ENCODE measurements at places on chromosomes 13 and 19.
A peak's percentile ranks its signal among the peaks of the same experiment; 100 is the strongest.

DNA sequence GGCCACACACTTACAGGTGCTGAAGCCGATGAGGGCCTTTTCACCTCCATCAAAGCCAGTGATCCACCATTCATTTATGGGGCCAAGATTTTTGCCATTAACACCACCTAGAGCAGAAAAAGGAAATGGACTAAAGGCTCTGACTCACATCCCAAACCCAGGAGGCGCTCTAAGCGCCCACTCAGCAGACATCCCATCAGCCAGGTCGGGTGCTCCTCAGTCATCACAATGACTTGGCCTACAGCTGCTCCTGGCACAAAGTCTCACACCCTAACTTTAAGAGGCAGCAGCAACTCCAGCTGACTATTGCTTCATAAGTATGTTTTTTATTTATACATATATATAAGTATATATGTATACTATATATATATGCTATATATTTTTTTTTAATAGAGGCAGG lies 36.1 kb upstream of the EIF3G start:
- no peaks in the 10 kb centered on the region for H3K4me1 ChIP-seq
- DNase-seq, result no peak
- H3K27me3 ChIP-seq, result no peaks in the 10 kb centered on the region

DNA sequence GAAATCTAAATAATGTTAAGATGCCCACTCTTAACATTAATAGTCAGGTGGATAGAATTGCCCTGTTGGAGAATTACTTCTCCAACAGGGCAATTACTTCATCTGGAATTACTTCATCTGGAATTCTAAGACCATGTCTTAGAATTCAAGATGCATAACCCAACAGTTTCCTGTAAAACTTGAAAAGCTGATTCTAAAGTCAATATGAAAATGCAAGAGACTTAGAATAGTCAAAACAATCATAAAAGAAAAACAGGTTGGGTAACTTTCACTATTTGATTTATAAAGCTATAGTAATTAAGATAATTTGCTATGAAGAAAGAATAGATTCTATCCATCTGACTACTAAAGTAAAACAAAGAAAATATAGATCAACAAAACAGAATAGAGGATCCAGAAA lies 75.2 kb downstream of the ABCC4 start:
- no peaks in the 10 kb centered on the region for H3K4me1 ChIP-seq
- H3K27me3 ChIP-seq, result no peaks in the 10 kb centered on the region
- H3K27ac ChIP-seq, result no peak overlapping the region
- no peak overlapping the region for H3K4me3 ChIP-seq

DNA sequence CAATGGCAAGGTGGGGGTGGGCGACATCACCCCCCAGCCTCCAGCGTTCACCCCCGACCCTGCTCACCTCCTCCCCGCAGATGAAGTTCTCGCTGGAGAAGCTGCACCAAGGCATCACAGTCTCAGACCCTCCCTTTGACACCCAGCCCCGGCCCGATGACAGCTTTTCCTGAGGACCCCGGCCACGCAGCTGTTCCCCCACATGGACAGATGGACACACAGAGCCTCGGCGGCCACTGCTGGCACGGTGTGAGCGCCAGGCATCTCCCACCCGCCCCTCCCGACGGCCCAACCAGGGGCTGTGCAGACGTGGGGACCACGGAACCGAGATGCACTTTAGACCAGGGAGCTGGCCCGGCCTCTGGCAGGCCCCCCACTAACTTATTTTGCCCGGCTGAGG lies 4.3 kb upstream of the SCN1B start:
- no peaks in the 10 kb centered on the region for H3K4me1 ChIP-seq
- no peak overlapping the region for H3K27ac ChIP-seq
- H3K4me3 ChIP-seq, result no peak overlapping the region
- H3K36me3 ChIP-seq, result peaks cover 58% of the 10 kb centered on the region
- peaks cover 10% of the 10 kb centered on the region for H3K27me3 ChIP-seq

- no peak overlapping the region for H3K4me3 ChIP-seq
- DNase-seq, result no peak
- H3K36me3 ChIP-seq, result no peaks in the 10 kb centered on the region
- H3K27me3 ChIP-seq, result peaks cover 21% of the 10 kb centered on the region
- no peak overlapping the region for H3K27ac ChIP-seq
Observed at GRCh38 chr13:47049276-47049989, 152.6 kb upstream of the HTR2A start.

DNA sequence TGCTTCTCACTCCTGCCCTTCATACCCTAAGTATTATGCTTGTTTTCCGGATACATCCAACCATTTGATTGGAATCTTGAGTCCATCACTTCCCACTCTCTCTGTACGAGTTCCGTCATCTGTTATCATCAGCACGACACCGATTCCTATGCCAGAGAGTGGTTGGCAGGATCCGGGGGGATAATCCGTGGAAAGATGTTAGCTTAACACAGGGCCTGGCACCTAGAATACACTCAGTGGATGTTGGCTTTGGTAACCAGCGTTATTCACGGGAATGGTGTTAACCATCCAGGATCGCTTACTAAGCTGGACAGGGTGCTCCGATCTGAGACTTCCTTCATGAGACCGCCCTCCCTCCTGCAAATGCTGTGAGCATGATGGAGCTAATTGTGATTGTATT lies 12.4 kb downstream of the VSTM2B start:
- H3K27ac ChIP-seq, result no peak overlapping the region
- no peaks in the 10 kb centered on the region for H3K4me1 ChIP-seq
- H3K36me3 ChIP-seq, result no peaks in the 10 kb centered on the region
- peaks cover 20% of the 10 kb centered on the region for H3K27me3 ChIP-seq
- no peak for DNase-seq

DNA sequence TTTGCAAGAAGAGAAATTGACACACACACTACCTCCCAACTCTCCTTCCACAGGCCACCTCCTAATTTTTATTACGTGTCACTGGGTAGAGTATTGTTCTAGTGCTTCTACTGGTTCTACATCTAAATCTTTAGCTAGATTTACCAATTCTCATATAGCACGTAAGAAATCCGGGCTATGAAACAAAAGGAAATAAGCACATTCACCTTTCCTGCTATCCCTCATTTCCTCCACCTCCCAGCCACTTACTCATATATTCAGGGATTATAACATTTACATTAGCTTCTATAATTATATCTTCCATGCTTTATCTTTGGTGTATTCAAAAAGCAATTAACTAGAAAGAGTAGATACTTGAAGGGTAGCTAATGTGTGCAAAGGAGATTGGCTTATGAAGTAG lies 39.7 kb downstream of the USP12 start:
- no peak for DNase-seq
- H3K27me3 ChIP-seq, result no peaks in the 10 kb centered on the region
- no peaks in the 10 kb centered on the region for H3K4me1 ChIP-seq
- H3K27ac ChIP-seq, result no peak overlapping the region
- no peak overlapping the region for H3K4me3 ChIP-seq

- no peaks in the 10 kb centered on the region for H3K27me3 ChIP-seq
- DNase-seq, result no peak
- no peaks in the 10 kb centered on the region for H3K4me1 ChIP-seq
- H3K4me3 ChIP-seq, result no peak overlapping the region
- H3K36me3 ChIP-seq, result no peaks in the 10 kb centered on the region
Observed at GRCh38 chr13:100029933-100030332, 48.3 kb downstream of the ZIC2 start.

DNA sequence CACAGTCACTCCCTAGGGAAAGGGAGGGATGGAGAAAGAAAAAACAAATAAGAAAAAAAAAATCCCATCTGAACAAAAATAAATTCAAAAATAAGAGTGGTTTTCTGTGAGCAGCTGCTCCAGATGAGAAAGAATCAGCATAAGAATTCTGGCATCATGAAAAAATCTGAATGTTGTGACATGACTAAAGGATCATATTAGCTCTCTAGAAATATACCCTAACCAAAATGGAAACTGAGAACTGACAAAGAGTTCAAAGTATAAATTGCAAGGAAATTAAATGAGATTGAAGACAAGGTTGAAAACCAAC lies 579.0 kb downstream of the UQCRFS1 start:
- no peak for DNase-seq
- no peaks in the 10 kb centered on the region for H3K36me3 ChIP-seq
- no peak overlapping the region for H3K27ac ChIP-seq
- H3K4me3 ChIP-seq, result no peak overlapping the region

DNA sequence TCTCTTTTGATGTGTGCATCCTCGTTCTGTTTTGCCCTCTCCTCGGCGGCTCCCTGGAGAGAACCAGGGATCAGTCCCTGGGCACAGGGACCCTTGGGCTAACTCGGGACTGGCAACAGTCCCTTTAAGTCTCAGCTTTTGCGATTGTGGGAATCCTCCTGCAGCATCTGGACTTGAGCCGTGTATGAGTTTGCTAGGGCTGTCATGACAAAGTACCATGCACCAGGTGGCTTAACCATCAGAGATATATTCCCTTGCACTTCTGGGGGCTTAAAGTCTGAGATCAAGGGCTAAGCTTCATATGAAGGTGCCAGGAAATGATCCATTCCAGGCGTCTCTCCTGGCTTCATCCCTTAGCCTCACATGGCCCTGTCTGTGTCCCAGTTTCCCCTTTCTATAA lies 34.5 kb downstream of the ARHGEF18 start:
- no peaks in the 10 kb centered on the region for H3K27me3 ChIP-seq
- H3K36me3 ChIP-seq, result no peaks in the 10 kb centered on the region
- no peak overlapping the region for H3K27ac ChIP-seq

DNA sequence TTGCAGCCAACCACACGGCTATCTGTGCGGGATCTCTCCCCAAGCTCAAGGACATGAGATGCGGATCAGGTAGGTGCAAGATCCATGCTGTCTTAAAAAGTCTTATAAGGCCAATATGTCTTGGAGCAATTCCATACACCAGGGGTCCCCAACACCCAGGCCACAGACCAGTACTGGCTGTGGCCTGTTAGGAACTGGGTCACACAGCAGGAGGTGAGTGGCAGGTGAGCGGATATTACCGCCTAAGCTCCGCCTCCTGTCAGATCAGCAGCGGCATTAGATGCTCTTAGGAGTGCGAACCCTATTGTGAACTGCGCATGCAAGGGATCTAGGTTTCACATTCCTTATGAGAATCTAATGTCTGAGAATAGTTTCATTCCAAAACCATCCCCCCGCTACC lies 68.8 kb upstream of the ZNF599 start:
- no peak overlapping the region for H3K27ac ChIP-seq
- H3K36me3 ChIP-seq, result no peaks in the 10 kb centered on the region
- DNase-seq, result peak; percentile 54
- no peaks in the 10 kb centered on the region for H3K4me1 ChIP-seq
- peaks cover 9% of the 10 kb centered on the region for H3K27me3 ChIP-seq

GRCh38 chr19:54096617-54097106 lies 3.9 kb downstream of the OSCAR start:
- H3K4me1 ChIP-seq, result no peaks in the 10 kb centered on the region
- no peak overlapping the region for H3K27ac ChIP-seq
- DNase-seq, result peak; percentile 77
- H3K27me3 ChIP-seq, result peaks cover 31% of the 10 kb centered on the region

- no peaks in the 10 kb centered on the region for H3K36me3 ChIP-seq
- H3K4me3 ChIP-seq, result peak overlapping the region; percentile 94
- DNase-seq, result peak; percentile 83
- peaks cover 21% of the 10 kb centered on the region for H3K27me3 ChIP-seq
- H3K4me1 ChIP-seq, result peaks cover 4% of the 10 kb centered on the region
- H3K27ac ChIP-seq, result no peak overlapping the region
Observed at GRCh38 chr13:46553886-46554858, 1.2 kb downstream of the LRCH1 start.

DNA sequence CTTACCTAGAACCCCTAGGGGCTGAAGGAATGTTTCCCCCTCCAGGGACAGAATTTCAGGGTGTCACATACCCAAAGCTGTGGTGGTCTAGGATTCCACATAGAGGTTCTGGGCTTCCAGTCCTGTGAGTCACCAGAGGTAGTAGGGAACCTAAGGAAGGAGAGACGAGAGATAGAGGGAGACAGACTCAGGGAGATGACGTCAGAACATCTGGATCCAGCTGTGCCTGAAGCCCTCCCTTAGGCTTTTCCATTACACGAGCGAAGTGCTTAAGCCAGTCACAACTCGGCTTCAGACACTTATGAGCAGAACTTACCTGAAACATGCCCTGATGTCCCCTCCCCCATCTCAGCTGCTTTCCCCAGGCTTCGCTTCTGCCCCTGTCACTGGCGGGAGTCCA lies 11.8 kb upstream of the SELENOW start:
- no peaks in the 10 kb centered on the region for H3K4me1 ChIP-seq
- no peaks in the 10 kb centered on the region for H3K27me3 ChIP-seq
- no peak overlapping the region for H3K27ac ChIP-seq
- no peaks in the 10 kb centered on the region for H3K36me3 ChIP-seq
- no peak overlapping the region for H3K4me3 ChIP-seq

DNA sequence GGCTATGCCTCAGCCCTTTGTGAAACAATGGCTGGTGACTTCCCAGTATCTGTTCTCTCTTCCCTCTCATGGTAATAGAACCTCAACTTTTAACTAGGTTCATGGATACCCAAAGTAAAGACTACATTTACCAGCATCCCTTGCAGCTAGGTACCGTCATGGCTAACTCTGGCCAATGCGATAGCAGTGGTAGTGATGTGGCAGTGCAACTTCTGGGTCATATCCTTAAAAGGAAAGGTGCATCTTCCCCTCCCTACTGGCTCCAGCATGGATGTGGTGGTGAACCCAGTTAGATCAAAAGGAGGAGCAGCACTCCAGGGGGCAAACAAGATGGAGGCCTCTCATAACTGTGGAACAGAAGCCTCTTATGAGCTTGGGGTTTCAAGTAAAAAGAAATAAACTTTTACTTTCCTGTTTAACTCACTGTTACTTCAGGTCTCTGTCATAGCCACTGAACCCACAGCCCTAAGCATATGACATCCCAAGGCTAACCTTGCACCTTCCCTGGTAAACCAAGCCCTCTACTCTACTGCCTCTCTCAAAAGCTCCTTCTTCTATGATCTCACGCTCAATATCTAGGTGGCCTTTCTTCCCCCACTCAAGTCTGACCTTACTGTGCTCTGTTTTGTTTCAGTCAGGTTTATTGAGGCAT lies 104.4 kb downstream of the DOCK9 start:
- H3K27ac ChIP-seq, result no peak overlapping the region
- peak; percentile 55 for DNase-seq
- H3K27me3 ChIP-seq, result no peaks in the 10 kb centered on the region
- no peak overlapping the region for H3K4me3 ChIP-seq

GRCh38 chr13:45882626-45883025 lies 31.1 kb upstream of the SIAH3 start:
- H3K36me3 ChIP-seq, result no peaks in the 10 kb centered on the region
- DNase-seq, result peak; percentile 83
- peak overlapping the region; percentile 14 for H3K4me3 ChIP-seq
- H3K27ac ChIP-seq, result peak overlapping the region; percentile 21
- H3K4me1 ChIP-seq, result peaks cover 5% of the 10 kb centered on the region

DNA sequence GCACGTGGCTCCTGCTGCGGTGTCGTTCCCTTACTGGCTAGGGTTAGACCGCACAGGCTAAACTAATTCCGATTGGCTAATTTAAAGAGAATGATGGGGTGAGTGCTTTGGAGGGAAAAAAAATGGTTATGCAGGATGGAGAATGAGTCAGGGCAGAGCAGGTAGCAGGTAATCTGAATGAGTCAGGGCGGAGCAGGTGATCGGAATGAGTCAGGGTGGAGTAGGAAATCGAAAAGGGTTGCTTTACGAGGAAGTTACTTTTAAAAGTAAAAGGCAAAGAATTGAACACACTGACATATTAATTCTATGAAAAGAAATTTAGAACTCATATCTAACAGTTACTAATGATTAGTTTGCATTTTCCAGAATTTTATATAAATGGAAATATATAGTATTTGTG lies 335.5 kb downstream of the FOXO1 start:
- no peaks in the 10 kb centered on the region for H3K27me3 ChIP-seq
- DNase-seq, result no peak
- H3K27ac ChIP-seq, result no peak overlapping the region
- H3K4me1 ChIP-seq, result peaks cover 9% of the 10 kb centered on the region

Data from endodermal cell (in vitro differentiated cells).